Heart right ventricle (tissue), 16 donors: ENCODE measurements at places on chromosomes 16 and 17. TPM values are rescaled to one million over a fixed set of nuclear protein-coding genes. Genes with fewer than 3 reads are reported as not detected.

- no peak for DNase-seq
Observed at GRCh38 chr17:3911271-3912053, 4.8 kb downstream of the P2RX1 start.

- DNase-seq = no peak
Observed at GRCh38 chr17:67218385-67218950, 26.5 kb downstream of the HELZ start.

- no peak for DNase-seq
Observed at GRCh38 chr17:11330006-11330405, 89.0 kb downstream of the SHISA6 start.

- peak; percentile 37 for DNase-seq
Observed at GRCh38 chr17:70622368-70623260, 453.3 kb downstream of the KCNJ2 start.

DNA sequence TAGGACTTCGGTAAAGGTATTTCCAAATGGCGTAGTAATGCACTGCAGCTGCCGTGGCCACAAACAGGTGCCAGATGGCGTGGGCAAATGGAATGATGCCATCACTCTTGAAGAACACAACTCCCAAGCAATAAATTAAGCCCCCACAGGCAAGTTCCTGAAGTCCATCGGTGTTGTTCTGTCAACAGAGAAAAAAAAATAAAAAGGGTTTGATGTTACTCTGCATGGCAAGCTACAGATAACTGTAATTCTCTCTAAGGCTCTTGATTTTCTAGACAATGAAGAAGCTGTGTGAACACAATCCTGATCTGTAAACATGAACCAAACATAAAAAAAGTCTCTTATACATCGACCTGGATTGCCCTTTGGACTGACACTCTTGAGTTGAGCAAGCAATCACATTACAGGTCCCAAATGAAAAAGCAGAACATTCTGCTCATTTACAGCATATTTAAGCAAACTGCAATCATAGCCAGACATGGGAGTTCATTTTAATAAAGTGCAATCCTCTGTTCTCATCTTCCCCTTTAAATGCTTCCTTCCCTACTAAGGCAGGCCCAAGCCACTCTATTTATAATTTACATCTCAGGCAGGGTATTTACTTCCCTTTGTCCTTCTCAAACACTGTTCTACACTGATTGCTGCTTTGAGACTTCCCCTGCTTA, 27.1 kb downstream of the MMD start:
- no peak for DNase-seq

- DNase-seq = no peak
Observed at GRCh38 chr16:56672761-56673536, 3.3 kb downstream of the MT1H start.

- no peak for DNase-seq
Observed at GRCh38 chr17:69222707-69223258, 5.8 kb downstream of the ABCA10 start.

GRCh38 chr17:67082107-67082506, 37.8 kb downstream of the CACNG1 start:
- DNase-seq = no peak

- no peak for DNase-seq
Observed at GRCh38 chr17:82215095-82215971, 2.7 kb upstream of the CCDC57 start.

GRCh38 chr16:19899605-19899955, 14.9 kb upstream of the GPRC5B start:
- no peak for DNase-seq

DNA sequence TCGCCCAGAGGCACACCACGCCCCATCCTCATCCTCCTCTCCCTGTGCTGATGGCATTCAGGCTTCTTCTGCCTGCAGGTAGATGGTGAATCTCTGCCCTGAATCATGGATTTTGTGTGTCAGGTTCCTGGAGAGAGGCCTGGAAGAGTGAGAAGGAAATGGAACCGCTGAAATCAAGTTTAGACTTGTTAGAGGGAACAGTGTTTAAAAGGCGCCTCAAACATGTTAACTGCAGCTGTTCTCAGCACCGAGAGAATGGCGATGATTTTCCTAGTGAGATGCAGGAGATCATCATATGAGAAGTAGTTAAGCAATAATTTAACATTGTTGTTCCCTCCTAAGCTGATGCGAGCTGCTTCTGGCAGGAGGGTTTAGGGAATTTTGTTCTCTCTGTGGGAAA, 744.4 kb upstream of the EEF2KMT start:
- no peak for DNase-seq

GRCh38 chr17:27600471-27600870, 30.5 kb upstream of the LGALS9 start:
- no peak for DNase-seq

- no peak for DNase-seq
Observed at GRCh38 chr17:39597372-39598046, 10.2 kb downstream of the NEUROD2 start.

DNA sequence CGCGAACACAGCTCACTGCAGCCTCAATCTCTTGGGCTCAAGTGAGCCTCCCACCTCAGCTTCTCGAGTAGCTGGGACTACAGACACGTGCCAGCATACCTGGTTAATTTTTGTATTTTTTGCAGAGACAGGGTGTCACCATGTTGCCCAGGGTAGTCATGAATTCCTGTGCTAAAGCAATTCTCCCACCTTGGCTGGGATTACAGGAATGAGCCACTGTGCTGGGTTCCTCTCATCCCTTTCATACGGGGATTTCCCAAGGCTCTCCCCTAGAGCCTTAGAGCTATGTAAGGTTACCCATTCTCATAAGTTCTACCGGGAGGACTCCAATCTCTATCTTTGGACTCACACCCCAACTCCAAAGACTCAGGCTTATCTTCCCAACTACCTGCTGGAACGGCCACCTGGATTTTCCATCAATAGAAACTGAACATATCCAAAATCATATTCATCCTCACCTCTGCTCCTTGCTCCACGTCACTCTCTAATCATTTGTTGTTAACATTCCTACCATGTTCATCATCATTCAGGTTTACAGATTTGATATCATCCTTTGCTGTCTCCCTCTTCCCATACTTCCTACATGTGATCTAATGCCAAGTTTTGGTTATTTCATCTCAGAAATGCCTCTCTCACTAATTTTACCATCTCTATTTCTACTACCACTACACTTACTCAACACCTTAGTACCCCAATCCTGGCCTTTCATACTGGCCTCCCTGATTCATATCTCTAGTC, 92.5 kb downstream of the NCOR1 start:
- no peak for DNase-seq

DNA sequence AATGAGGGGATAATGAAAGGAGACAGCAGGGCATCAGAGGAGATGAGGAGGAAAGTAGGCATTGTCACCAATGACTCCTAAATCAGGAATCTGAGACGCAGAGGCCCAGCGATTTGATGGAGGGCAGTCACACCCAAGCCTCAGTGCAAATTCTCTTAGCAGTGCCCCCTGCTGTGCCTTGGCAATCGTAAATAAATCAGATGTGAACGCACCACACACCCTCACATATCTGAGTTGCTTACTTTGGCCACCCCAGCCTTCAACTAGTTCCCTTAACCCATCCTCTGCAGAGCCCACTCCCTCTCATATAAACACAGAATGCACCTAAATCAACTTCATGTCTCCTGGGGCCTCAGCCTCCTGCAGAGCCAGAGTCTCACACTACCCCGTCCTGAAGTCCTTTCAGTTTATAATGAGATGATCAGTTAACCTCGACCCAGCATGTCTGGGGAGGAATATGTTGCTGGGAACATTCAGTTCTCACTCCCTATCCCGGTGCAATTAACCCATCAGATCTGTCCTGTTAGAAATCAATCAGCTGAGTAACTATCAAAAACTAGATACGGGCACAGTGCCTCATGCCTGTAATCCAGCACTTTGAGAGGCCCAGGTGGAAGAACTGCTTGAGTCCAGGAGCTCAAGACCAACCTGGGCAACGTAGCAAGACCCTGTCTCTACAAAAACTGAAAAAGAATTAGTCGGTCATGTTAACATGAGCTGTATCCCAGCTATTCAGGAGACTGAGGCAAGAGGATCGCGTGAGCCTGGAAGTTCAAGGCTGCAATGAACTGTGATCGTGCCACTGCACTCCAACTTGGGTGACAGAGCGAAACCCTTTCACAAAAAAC, 78.4 kb downstream of the SLC39A11 start:
- DNase-seq = no peak

GRCh38 chr17:63918305-63918704, 334 bp downstream of the GH1 start:
- no peak for DNase-seq

GRCh38 chr17:71632328-71632727, 488.5 kb upstream of the SOX9 start:
- DNase-seq = no peak

GRCh38 chr16:2912330-2913199, 834 bp downstream of the FLYWCH1 start:
- peak; percentile 38 for DNase-seq

DNA sequence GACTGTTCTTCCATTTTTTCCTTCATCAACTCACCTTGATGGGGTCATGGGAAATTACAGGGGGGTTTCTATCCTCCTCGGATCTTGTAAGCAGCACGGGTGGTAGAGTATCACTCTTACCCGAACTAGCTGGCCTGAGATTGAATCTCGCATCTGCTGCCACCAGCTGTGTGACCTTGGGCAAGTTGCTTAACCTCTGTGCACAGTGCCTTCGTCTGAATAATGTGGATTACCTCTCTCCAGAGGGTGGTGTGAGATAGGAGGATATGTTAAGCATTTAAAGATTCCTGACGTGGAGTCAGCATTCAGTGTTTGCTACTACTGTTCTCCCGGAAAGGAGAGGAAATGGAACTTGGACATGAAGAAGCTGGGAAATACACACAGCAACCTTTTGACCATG, 24.4 kb downstream of the LASP1 start:
- no peak for DNase-seq

- DNase-seq = no peak
Observed at GRCh38 chr17:34909040-34909439, 52.2 kb downstream of the CCT6B start.

- no peak for DNase-seq
Observed at GRCh38 chr17:27324771-27325339, 30.9 kb downstream of the WSB1 start.

- no peak for DNase-seq
Observed at GRCh38 chr17:74126179-74126900, 77.1 kb upstream of the RPL38 start.

DNA sequence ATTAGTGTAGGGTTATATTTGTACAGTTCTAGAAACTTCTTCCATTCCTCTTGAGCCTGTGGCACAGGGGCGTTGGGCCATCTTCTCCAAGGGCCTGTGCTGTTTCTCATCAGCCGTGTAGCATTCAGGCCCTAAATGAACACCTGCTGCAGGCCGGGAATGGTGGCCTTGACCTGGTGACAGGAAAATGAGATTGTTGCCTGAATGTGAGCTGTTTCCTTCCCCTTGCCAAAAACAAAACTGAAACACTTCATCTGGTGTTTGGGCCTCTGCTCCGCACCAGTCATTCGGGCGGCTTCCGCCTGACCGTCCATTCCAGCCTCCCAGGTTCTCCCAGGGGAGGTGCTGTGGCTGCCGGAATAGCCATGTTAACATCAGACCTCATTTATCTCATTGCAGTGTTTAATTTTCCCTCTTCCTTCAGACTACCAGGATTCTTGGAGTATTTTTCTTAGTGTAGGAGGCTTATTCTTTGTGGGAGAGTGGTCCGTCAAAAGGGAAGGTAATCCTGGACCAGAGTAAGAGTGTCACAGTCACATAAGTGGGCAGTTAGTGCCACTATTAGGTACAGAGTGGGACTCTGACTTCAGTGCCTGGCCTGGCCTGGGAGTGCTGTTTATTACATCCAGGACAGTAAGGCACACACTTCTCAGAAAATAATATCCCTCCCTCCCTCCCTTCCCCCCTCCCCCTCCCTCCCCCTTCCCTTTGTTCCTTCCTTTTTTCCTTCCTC, 61.9 kb downstream of the WWP2 start:
- peak; percentile 59 for DNase-seq

- DNase-seq = no peak
Observed at GRCh38 chr16:381012-381788, 578 bp downstream of the PGAP6 start.

- DNase-seq = no peak
Observed at GRCh38 chr17:31448467-31449077, 57.1 kb downstream of the RAB11FIP4 start.

- no peak for DNase-seq
Observed at GRCh38 chr17:57507828-57508227, 237.3 kb downstream of the CCDC182 start.

DNA sequence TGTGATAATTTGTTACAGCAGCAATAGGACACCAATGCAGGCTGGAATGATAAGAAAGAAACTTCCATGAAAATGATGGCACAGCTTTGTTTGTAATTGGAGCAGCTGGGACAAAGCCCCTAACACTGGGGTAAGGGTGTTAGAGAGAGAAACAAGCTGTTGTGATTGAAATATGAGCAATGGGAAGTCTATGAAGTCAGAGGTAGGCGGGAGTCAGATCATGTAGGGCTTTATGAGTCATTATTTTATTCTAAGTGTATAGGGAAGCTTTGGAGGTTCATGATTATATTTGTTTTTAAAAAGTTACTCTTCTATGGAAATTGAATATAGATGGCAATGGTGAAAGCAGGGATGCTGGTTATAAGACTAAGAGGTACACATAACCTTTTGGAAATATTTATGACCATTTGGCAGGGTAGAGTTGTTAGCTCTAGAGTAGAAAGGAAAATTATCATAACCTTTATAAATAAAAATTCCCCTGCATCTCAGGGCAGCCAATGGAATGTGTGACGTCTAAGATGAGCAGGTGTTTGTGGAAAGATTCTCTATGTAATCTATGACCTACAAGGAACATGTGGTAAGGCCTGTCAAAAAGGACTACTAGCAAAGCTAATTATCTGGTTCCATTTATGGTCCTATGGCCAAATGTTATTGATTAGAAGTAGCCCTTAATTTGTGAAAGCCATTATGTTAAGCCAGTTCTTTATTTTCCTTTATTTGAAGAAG, 85.6 kb downstream of the KCNJ2 start:
- DNase-seq = no peak

DNA sequence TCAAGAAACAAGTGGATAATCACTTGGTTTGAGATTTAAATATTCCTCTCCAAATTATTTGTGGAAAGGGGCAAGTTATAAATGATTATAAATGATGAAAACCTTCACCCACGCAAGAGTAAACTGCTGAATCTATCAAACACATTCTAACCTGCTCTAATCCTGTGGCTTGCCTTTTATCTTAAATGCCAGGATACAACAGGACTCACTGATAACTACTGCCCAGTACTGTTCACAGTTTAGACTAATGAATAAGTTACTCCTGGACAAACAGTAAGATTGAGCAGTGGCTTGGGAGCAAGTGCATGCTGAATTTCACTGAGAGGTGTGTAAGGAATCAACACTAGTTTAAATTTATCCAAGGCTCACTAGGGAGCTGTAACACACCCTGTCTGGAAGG, 31.1 kb downstream of the IGF2BP1 start:
- DNase-seq = no peak

- no peak for DNase-seq
Observed at GRCh38 chr17:59877965-59878364, 14.8 kb downstream of the TUBD1 start.

Gene KRTAP17-1
- not detected for total RNA-seq

Gene GID4
- 20.6 TPM for total RNA-seq

Gene ERN2
- not detected for total RNA-seq

Gene FDXR
- total RNA-seq = 3.2 TPM

Gene KRTAP4-6
- total RNA-seq = not detected

Gene SULT1A4
- 0.32 TPM for total RNA-seq

Gene RCVRN
- not detected for total RNA-seq

Gene NQO1
- 14.3 TPM for total RNA-seq

Gene TBC1D26
- total RNA-seq = not detected

Gene JPH3
- total RNA-seq = 0.10 TPM

Gene SF3B3
- 121 TPM for total RNA-seq

Gene ZNHIT3
- 23.4 TPM for total RNA-seq

Gene NHLRC4
- 0.67 TPM for total RNA-seq

Gene APOH
- total RNA-seq = 0.57 TPM

Gene ABCA10
- total RNA-seq = 4.6 TPM

Gene ZNF423
- total RNA-seq = 4.7 TPM

Gene FBXO39
- not detected for total RNA-seq
